Activated naive CD8-positive, alpha-beta T cell treated with anti-CD3 and anti-CD28 coated beads for 36 hours (primary cell): ENCODE measurements at places on chromosomes 16 and 17.

GRCh38 chr17:28500712-28501379 lies 5.3 kb upstream of the FOXN1 start:
- no peak for DNase-seq

DNA sequence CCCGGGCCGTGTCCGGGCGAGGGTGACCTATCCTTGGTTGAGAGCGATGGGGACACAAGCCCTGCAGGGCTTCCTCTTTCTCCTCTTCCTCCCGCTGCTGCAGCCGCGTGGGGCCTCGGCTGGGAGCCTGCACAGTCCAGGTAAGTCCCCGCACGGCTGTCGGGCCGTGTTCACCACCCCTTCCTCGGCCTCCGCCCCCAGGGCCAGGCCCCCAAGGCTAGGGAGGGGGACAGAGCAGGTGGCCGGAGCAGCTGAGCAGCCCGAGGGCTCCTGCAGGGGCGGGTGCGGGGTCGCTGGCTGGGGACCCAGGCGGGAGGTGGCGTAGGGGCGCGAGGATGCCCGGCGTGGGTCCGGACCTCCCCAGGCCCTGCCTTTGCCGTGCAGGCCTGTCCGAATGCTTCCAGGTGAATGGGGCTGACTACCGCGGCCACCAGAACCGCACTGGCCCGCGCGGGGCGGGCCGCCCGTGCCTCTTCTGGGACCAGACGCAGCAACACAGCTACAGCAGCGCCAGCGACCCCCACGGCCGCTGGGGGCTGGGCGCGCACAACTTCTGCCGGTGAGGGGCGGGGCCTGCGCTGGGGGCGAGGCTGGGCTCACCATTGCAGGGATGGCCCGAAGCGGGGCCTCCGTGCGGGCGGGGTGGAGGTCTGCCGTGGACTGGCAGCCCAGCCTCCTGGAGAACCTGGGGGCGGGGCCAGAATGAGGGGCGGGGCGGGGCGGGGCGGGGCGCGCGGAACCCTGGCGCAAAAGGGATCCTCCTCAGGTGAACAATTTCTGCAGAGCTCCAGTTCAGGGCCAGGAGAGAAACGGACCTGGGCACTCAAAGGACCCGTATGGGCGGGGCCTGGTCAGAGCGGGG lies 631 bp downstream of the KREMEN2 start:
- peak; percentile 83 for DNase-seq

DNA sequence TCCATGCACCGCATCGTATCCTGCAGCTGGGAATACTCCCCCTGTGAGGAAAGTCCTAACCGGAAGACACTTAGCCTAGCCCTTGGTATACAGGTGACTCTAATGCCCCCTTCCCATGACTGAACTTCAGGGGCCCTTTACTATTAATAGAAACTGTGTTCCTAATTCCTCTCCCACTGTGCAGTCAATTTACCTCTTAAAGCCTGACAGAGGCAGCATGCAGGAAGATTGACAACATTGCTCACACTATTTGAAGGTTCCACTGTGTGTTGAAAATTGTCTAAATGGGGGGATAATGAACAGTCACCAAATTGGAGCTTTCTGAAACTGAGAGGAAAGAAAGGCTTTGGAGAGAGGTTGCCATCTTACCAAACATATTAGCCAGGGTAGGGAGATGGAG lies 222.6 kb downstream of the SHISA9 start:
- DNase-seq, result no peak

DNA sequence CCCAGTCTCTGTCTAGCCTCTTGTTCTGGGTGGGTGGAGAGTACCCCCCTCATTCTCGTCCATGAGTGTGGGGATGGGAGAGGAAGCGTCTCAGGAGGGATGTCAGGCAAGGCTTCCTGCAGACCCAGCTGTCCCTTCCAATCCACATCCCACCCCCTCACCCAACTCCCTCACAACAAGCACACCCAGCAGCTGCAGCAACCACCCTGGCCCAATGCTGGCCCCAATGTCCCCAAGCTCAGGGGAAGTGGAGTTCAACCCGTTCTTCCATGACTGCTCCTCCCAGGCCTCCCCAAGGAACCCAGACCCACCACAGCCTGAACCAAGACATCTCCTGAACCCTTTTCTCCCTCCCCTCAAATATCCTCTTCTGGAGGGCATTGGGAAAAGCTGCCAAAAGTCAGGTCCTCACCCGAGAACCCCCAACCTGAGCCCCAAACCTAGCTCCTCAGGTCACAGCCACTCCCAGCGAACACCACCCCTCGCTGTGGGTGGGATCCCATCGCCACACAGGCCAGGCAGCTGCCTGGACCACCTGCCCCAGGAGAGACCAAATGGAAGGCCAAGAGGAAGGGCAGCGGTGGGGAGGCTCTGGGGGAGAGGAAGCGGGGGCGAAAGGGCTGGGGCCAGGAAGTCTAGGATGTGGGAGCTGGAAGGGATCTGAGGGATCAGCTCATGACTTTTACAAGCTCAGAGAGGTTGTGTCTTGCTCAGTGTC lies 47.6 kb downstream of the FZD2 start:
- no peak for DNase-seq

GRCh38 chr16:52501746-52502145 lies 45.2 kb downstream of the TOX3 start:
- DNase-seq, result no peak

- no peak for DNase-seq
These were observed 46.0 kb downstream of the SDK2 start for GRCh38 chr17:73598212-73598611.

GRCh38 chr17:82232876-82233785 lies 4.3 kb downstream of the SLC16A3 start:
- DNase-seq, result no peak

DNA sequence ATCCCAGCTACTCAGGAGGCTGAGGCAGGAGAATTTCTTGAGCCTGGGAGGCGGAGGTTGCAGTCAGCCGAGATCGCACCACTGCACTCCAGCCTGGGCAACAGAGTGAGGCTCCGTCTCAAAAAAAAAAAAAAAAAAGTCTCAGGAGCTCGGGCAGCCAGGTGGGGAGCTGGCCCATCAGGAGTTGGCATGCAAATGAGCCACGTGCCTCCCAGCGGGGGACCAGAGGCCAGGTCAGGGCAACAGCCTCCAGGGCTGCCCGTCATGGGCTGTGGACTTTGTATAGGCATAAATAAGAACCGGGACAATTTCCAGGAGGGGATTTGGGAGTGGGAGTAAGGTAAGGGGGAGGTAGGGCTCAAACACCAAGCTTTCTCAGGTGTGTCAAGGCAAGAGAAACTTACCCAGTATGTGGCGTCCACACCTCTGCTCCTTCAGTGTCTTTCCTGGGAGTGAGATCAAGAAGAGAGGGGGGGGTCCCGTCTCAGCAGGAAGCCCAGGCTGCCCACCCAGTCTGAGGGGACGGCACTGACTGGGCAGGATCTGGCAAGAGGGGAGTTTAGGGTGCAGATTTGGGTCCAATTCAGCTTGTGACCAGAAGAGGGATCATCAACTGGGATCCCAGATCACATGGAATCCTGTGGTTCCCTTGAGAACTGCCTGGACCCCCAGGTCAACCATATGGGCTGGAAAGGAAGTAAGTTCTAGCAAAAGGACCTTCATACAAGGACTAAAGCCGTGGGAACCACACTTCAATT lies 22.3 kb upstream of the G6PC1 start:
- no peak for DNase-seq

GRCh38 chr17:76697702-76698465 lies 12.9 kb downstream of the MXRA7 start:
- DNase-seq, result no peak

GRCh38 chr16:66703406-66704215 lies 7.1 kb upstream of the CMTM4 start:
- DNase-seq, result no peak

DNA sequence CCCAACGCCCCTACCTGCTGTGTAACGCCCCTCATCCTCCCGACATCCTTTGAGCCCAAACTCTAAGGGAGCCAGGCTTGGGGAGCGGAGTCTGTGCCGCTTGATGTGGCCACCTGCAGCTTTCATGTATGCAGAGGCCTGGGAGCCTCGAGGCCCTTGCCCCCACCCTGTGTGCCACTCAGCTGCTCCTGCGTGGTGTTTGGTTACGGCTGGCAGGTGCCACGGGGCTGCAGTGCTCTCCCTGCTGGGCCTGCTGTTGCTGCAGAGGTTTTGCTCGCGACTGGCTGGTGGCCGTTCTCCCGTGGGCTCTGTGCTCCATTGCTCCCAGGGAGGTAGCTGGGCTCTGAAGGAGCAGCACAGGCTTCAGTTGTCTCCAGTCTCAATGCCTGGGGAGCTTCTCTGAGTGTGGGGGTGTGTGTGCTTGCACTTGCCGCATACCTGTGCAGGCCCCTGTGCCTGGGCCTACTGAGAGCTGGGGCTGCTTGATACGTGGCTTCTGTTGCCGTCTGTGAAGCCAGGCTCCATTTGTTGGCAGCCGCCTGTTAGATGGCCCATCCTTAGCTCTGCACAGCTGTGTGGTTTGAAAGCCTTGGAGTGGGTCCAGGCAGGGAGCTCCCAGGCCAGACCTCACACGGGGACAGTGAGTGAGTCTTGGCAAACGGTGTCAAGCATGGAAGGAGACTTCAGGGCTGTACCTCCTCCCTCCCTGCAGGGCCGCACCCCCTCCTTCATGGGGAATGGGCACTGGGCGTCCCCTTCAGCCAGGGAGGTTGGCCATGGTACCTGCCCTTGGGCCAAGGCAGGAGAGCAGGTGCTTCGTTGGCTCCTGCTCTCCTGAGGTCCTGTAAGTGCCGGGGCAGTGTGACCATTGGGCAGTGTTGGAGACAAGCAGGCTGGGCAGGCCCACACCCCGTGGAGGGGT lies 47.2 kb downstream of the PDPK1 start:
- no peak for DNase-seq

DNA sequence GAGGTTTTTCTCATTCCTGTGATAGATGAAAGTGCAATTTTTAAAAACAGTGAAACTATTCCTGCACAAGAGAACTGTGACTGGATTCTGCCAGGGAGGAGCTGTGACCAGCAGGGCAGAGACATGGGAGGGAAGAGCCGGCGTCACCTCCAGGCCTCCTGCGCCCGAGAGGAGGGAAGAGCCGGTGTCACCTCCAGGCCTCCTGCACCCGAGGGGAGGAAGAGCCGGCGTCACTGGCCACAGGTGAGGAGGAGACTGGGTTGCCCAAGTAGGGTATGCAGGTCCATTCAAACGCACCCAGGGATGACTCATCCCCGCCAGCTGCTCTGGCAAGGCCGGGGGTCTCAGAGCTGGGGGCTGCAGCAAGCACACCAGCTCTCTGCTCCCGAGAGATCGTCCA lies 56.7 kb downstream of the METRNL start:
- DNase-seq, result no peak

DNA sequence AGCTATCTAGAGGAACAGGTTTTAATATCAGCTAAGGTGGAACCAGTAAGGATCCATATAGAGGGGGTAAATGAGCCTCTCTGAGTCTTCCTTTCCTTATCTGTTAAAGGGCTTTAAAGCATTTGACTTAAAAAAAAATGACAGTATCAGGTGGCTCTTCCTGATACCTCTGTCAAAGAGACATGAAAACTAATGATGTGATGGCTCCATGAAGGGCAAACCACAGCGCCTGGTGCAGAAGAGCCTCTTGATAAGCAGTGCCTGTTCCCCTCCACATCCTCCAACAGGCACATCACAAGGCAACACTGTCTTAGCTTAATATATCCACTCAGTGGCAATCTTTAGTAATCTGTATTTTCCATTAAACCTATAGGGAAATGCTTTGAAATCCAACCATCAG lies 68.9 kb downstream of the USP31 start:
- DNase-seq, result no peak

- no peak for DNase-seq
These were observed 120.1 kb downstream of the SLC39A11 start for GRCh38 chr17:72972263-72972951.

DNA sequence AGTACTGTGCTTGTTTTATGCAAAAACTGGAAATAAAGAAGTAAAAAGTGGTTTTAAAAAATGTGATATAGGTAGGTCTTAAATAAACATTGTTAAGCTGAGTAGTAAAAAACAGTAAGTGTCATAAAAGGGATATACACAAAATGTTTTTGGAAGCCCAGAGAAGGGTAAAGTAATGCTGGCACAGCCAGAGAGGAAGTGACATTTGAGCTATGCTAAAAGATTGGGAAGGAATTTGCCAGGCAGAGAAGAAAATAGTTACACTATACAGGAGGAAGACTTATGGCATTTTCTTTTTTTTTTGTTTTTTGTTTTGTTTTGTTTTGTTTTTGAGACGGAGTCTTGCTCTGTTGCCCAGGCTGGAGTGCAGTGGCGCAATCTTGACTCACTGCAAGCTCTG lies 40.8 kb upstream of the TAOK1 start:
- no peak for DNase-seq

GRCh38 chr16:78706637-78707036 lies 607.2 kb downstream of the WWOX start:
- DNase-seq, result no peak

GRCh38 chr16:86448306-86448890 lies 61.9 kb upstream of the FOXF1 start:
- DNase-seq, result no peak

GRCh38 chr16:67519242-67519641 lies 9.4 kb upstream of the RIPOR1 start:
- no peak for DNase-seq

- DNase-seq, result no peak
These were observed 299.7 kb downstream of the C16orf95 start for GRCh38 chr16:87017371-87018012.

DNA sequence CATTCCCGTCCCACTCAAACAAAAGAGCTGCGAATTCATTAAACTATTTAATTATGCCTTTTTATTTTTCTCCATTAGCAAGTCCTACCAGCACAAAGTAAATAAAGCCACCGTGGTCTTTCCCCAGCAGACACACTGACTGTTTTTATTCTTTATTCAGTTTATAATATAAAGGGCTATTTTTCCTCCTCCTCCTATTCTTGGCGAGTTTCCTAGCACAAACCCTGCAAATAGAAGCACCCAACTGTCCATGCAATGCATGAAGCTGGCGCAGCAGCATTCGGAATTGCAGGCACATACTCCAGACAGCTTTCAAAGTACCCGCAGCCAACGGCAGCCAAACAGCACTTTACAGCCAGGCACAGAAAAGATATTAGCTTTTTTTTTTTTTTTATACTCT lies 583.4 kb upstream of the PSMD7 start:
- no peak for DNase-seq

DNA sequence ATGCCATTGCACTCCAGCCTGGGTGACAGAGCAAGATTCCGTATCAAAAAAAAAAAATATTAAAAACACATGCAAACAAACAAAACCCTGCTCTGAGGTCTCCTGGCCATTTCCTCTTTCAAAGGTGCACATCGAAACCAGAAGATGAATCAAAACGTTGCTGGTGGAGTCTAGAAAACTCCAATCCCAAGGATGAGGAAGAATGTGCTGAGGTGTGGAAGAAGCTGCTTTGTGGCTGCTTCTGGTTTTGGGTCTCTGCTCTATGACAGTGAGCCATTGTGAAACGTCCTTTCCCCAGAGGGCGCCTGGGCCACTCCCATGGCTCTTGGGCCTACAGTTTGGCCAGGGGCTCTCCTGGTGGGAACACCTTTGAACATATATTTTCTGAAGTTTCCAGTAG lies 112.6 kb downstream of the IRF8 start:
- no peak for DNase-seq

DNA sequence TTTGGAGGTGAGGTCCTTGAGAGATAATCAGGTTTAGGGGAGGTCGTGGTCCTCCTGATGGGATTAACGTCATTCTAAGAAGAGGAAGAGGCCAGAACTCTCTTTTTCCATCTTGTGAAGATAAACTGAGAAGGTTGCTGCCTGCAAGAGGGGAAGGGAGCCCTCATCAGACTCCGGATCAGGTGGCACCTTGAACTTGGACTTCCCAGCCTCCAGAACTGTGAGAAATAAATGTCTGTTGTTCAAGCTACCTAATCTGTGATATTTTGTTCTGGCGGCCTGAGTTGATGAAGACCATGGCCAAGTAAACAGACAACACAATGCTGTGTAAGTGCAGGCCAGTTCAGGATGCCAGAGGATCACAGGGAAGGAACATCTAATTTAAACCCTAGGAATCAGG lies 10.9 kb upstream of the PRKCB start:
- no peak for DNase-seq

- DNase-seq, result no peak
These were observed 167.8 kb downstream of the IRF8 start for GRCh38 chr16:86066811-86067210.
